ENCODE measurements at places on chromosomes 11 and 22.
A peak's percentile ranks its signal among the peaks of the same experiment; 100 is the strongest.

DNA sequence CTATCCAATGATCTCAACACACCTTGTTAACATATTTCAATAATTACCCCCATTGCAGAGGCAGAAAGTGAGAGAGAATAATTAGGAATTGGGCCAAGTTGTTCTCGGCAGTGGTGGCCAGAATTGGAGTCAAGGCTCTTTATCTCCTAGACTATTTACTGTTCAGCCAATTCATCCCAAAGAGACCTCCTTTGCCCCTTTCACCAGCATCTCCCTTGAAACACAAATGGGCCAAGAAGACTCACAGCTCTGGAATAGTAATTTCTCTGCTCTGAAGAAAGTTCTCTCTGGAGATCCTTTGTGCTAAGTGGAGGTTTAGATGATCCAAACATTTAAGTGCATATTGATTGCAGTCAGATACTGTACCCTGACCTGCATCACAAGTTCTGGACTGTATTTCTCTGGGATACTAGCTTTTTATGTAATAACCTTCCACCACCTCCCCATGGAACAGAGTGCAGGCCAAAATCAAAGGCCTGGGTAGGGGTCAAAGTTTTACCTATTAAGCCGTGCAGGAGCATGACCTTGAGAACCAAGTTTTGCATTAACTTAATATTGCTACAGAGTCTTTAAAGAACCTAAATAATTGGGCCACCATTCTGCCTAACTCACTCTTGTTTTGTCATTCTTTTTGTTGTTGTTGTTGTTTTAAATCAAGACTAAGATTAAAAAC lies 19.6 kb upstream of the CADM1 start:
- no peak for DNase-seq

- no peak for DNase-seq
Observed at GRCh38 chr11:112304914-112305313, 44.3 kb upstream of the PLET1 start.

DNA sequence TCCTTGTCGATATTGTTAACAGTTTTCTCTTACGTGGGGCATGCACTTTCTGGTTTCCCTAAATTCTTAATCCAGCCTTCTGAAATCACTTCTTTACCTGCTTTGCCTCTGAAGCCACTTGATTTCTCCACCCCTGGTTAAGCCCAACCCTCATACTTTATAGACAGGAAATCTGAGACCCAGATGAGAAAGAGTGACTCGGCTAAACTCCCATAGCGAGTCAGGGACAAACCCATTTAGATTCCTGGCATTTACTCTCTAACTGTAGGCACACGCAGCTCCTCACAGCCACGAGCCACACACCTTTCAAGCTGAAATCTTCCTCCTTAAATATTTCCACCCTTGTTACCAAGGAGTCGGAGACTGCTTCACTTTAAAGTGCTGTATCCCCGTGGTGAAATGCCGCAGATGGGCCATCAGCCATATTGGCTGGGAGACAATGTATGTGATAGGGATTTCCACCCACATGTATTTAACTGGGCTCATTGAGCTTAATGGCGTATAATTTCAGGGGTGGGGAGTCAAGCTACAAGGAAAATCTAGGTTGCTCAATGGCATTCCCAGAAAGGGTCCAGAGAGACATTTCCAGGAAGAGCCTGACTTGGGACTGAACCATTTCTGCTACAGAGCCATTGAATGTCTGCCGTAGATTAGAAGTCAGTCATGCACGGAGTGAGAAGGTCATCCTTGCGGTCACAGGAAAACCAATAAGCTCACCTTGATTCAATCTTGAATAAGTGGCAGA lies 49.9 kb upstream of the GRK3 start:
- no peak for DNase-seq

- DNase-seq, result no peak
Observed at GRCh38 chr11:63510360-63511047, 4.6 kb downstream of the LGALS12 start.

DNA sequence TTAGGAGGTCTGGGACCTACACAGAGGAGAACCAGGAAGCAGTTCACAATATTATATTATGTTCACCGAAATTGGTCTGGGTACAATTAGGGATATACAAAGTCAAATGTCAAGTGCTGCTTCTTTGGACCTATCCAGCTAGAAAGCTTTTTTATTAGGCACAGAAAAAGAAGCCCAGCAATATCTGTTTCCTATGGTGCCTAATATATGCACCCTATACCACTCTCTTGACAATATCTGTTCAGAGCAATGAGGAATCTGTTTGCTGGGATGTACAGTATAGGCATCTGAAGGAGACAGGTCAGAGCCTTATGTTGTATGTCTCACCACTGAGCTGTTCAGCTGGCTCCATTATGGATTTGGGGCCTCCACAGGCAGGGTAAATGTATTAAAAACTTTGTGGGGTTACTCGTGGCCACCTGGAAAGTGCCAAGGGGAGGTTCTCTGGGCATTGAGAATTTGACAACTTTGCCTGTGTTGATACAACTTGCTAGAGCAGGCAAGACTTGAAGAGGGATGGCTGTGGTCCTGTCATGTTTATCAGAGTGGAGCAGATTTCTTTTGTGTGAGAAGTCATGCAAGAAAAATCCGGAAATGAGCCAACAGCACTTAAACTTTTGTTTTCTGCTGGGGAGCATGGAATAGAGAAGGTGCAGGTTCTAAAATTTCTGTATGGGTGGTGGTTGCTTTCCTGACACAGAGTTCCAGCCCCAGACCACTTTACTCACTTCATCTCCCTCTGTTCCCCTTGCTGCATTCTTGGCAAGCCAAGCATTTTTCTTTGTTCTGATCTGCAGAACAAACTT lies 10.1 kb downstream of the STIM1 start:
- no peak for DNase-seq

DNA sequence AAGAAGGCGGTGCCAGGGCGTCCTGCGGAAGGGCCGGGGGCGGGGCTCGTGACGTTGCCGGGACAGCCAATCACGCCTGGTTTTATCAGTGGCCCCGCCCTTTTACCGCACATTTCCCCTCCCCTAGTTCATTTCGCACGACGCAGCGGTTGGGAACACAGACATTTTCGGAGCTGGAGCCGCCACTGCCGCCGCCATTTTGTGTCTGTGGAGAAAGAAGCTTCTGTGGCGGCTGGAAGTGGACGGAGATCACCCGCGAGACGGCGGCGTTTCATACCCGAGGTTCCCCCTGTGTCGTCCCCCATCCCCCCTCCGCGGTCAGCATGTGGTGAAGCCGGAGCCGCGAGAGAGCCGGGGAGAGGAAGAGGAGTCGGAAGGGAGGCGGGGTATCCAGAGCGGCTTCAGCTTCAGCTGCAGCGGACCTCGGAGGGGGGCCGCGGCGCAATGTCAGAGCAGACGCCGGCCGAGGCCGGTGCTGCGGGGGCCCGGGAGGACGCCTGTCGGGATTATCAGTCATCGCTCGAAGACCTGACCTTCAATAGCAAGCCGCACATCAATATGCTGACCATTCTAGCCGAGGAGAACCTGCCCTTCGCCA lies at the start of gene PCF11:
Gene PCF11 (plus strand): TSS at position 136 of the 598 bp plus-strand sequence. CDS start 309 bp downstream, at position 445.
- no peak for DNase-seq

DNA sequence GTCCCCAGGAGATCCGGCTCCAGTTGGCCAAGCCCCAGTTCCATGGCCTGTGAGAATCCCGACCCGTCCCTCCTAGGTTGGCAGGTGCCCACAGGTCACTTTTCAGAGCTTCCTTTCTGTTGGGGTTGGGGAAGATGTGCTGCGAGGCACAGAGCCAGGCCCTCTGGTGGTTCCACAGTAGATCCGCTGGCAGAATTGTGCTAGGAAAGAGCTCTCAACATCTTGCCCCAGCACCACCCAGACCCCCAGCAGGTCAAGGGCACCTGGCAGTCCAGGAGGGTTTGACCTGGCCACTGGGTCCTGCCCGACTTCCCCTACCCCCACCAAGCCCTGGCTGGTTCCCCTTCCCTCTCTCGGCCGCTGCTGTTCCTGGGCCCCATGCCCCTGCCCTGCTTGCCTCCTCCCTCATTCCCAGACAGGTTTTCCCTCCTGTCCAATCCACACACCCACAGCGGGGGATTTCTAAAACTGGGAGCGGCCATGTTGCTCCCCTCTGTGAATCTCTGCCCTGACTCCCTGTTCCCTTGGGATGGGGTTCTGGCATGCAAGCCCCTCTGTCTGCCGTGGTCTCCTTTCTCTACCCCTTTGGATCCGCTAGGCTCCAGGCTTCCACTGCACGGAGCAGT lies 26.2 kb upstream of the GCAT start:
- no peak for DNase-seq

DNA sequence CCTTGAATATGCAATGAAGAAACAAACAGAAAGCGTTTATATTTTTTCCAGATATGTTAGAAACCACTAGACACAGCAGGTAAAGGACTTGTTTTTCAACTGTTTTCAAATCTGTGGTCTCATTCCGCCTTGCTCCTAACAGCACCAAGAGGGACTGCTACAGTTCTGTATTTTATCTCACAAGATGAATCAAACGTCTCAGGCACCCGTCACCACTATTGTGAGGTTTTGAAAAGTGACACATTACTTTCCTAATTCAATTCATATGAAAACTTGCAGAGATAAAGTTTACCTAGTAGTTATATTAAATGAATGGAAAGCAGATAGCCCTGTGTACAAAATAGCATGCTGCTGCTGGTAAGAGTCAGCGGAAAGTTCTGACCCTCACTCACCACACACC lies 386.3 kb downstream of the ETS1 start:
- DNase-seq, result no peak

DNA sequence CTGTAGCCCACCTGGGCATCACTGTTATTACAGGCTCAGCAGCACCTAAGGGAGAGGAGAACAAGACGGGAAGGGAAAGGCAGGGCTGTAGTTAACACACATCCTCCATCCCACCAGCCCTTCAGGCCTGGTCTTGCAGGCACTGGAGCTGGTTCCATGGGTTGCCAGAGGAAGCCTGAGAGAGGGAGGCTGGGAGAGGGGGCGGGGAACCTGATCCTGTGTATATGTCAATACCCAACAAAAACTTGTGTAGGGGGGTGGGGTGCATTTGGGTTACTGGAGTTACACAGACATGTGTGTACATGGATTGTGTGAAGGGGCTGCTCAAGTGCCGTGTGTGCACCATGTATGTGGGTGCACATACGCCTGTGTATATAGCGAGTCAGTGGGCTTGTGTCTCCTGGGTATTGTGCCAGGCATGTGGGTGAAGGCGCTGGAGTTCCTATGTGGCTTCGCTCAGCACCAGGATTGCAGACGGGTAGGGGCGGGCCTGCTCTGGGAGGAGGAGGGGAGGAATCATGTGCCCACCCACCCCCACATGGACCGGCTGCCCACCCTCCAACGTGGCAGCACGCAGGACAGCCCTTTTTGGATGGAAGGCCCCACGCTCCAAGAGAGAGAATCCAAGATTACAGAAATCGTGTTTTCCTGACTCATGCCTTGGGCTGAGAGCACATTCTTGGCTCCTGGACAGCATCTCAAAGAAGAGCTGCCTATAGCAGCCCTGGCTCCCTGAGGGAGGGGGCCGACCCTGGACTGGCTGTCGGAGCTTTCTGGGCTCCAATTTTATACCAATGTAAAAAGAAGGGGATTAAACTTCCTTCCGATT lies 4.2 kb upstream of the SERPINH1 start:
- DNase-seq, result no peak

DNA sequence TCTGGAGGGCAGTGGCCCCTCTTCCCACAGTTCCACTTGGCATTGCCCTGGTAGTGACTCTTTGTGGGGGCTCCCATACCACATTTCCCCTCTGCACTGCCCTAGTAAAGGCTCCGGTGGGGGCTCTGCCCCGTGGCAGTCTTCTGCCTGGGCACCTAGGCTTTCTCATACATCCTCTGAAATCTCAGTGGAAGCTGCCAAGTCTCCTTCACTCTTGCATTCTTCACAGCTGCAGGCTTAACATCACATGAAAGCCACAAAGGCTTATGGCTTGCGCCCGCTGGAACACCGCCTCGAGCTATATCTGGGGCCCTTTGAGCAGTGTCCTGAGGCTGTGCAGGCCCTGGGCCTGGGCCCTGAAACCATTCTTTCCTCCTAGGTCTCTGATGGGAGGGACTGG lies 25.3 kb downstream of the PLEKHB1 start:
- no peak for DNase-seq

DNA sequence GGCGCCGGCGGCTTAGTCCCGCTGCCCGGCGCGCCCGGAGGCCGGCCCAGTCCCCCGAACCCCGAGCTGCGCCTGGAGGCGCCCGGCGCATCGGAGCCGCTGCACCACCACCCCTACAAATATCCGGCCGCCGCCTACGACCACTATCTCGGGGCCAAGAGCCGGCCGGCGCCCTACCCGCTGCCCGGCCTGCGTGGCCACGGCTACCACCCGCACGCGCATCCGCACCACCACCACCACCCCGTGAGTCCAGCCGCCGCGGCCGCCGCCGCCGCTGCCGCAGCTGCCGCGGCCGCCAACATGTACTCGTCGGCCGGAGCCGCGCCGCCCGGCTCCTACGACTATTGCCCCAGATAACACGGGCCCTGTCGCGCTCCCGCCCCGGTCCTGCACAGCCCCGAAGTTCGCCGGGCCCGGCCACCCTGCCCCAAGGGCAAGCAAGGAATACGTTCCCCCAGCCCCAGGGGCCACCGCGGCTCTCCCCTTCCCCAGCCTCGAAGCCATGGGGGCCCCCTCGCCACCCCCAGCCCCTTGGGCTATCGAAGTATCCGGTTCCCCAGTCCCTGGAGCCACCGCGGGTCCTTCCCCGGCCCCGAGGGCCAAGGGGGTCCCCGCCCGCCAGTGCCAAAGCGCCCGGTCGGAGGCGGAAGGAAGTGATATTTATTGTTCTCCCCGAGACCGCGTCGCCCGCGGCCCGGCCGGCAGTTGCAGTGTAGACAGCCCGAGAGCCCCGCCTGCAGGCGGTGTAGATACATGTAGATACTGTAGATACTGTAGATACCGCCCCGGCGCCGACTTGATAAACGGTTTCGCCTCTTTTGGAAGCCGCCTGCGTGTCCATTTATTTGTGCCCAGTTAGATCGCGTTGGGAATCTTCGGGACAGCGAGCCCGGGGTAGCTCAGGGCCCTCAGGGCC lies 6.2 kb downstream of the TBX1 start:
- DNase-seq, result peak; percentile 75

GRCh38 chr11:78231962-78232501 lies 43.3 kb downstream of the USP35 start:
- no peak for DNase-seq

- DNase-seq, result no peak
Observed at GRCh38 chr22:43085658-43086606, 3.3 kb downstream of the TTLL1 start.

DNA sequence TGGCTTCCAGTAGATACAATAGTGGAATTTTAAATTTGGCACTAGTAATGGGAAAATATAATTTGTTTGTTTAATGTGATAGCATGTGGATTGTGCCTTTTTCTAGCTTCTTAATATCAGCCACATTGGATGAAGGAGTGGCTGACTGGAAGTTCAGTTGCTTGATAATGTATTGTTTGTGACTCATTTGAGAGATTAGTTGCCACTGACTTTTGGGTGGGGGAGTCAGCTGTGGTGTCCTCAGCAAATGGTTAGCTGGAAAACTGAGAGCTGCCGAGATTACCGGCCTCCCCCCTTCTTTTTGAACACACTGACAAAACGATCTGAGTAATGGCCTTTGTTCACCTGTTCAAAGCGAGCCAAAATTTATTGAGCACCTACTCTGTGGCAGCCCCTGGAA lies 5.5 kb downstream of the JAM3 start:
- no peak for DNase-seq

DNA sequence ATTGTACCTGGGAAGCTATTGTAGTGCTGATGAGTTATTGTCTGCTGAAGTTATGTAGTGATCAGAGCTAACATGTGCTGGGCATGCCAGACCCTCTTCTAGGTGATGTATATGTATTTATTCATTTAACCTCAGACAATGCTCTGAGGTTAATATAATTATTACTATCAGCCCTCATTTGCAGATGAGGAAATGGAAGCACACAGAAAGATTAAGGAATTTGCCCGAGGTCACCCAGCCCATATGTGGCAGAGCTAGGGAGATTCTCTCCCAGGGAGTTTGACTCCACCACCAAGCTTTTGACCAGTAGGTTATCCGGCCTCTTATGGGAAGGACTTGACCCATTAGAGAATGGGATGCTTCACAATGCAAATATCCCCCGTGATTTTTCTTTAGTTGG lies 114.2 kb upstream of the NAV2 start:
- DNase-seq, result no peak

Data from Calu3 (cell line).